Left kidney (tissue), 8 donors: ENCODE measurements at places on chromosomes 2 and 18. TPM values are rescaled to one million over a fixed set of nuclear protein-coding genes. Genes with fewer than 3 reads are reported as not detected.

The NFU1 gene
- polyA plus RNA-seq, result 62.7 TPM

GRCh38 chr18:63366213-63367052 is 573 bp downstream of the KDSR start:
- DNase-seq, result peak; percentile 13

The FRZB gene
- 10.9 TPM for polyA plus RNA-seq

GRCh38 chr2:58633613-58634365 is 392.7 kb upstream of the FANCL start:
- no peak for DNase-seq

DNA sequence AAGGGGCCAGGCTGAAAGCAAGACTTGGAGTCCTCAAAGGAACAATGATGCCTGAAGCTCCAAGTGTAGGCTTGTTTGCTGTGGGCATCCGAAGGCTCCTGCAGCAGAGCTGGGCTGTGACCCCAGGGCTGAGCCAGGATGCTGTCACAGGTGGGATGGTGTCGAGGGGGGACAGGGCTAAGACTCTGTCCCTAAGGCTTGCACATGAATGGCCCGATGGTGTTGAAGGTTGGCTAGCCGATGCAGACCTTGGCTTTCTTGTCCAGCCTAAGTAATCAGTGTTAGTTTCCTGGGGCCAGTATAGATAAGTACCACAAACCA is 251.0 kb downstream of the NDUFA10 start:
- DNase-seq, result no peak

- DNase-seq, result no peak
Observed at GRCh38 chr2:182915369-182916326, 49.2 kb upstream of the FRZB start.

GRCh38 chr2:137321566-137321965 is 556.2 kb downstream of the THSD7B start:
- no peak for DNase-seq

GRCh38 chr2:75162897-75163296 is 36.4 kb downstream of the TACR1 start:
- DNase-seq, result no peak

DNA sequence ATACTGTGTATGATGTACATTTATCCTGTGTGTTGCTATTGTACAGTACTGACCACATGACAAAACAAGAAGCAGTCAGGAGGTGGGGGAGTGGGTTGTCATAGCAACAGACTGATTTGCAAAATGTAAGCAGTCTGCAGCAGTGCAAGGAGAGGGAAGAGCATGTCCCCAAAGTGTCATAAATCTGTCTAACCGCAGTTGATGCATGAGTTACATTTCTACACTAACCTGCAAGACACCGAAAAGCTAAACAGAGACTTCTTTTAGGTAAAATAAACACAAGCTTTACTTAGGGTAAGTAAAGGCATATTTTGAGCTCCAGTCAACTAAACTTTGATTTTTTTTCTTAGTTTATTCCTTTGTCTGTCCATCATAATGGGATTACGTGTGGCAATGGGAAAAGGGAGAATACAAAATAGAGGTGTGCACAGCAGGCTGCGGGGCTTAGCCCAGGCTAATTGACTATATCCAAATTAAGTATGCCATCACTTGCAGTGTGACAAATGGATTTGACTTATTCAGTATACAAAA is 134.5 kb downstream of the MEIS1 start:
- peak; percentile 91 for DNase-seq

DNA sequence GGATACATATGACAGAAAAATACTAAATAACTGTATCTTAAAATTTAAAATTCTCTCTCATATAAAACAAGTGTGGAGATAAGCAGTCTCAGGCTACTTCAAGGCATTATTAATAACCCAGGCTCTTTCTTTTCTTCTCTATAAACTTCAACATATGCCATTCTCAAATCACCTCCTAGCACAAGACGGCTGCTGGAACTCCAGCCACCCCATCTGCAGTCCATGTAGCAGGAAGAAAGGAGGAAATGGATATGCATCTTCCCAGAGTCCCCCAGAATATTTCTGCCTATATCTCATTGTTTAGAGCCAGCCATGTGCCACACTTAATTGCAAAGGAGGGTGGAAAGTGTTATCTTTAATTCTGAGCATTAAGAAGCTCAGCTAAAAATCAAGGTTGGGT is 35.3 kb upstream of the NEB start:
- no peak for DNase-seq

DNA sequence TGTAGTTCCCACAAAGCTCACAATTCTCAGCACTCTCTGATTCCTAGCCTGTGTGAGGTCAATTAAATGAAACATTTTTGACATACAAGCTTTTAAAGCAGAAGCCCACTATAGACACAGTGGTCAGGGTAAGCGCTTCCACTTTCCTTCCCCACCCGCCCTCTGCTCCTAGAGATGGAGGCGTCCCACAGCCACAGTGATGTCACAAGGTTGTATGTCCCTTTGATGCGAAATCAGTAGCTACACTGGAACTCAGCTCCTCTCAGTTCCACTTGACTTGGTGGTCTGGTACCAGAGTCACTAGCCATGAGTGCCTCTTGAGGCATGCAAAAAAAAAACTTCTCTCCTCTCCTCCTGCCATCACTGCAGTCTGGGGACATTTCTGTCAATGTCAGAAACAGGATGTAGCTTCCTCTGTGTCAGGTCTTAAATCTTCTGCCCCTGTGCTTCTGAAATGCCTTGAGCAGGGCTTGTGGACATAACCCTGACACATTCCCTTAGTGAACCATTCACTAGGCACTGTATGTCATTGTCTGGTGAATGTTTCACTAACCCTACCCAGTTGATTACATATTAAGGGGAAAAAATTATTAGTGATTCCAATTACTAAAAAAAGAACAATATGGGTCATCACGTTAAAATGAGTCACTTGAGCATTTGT is 7.8 kb downstream of the SULT1C4 start:
- DNase-seq, result peak; percentile 24

GRCh38 chr2:24343225-24343882 is 17.0 kb downstream of the ITSN2 start:
- DNase-seq, result no peak

GRCh38 chr2:106542746-106543359 is 55.7 kb downstream of the CD8B2 start:
- peak; percentile 72 for DNase-seq

DNA sequence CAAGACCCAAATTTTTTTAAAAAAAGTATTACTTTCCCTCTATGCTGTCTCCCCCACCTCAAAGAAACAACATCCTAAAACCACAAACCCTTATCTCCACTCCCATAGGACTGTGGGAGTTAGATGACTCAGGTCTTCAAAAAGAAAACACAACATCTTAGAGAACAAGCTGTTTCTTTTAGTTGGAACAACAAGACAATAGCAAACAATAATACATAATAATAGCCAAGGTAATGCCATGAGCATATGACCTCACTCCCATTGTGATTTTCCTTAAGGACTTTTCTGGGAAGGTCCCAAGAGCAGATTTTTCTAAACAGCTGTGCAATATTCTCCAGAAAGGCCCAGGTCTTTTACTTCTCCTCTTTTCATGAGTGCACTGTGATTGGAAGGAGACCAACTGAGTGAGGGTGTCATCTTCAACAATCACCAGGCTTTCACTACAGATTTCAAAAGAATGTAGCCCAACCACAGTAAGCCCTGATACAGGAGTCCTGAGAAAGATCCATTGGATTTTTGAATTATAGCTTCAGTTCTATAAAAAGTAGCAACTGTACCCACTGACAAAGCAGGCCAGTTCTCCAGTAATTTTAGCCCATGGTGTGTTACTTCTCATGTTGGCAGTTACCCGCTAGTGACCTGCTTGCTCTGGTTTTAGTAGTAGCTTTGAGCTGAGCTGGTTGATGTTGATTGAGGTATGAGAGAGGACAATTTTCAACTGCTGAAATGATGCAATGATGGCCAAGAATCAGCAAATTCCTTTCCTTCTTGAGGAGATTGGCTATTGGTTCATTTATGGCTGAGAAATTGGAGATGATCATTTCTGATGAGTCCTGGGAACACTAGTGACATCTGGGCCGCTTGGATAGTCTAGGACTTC is 144.5 kb upstream of the TCF4 start:
- no peak for DNase-seq

GRCh38 chr18:23523429-23524212 is 20.3 kb downstream of the RMC1 start:
- DNase-seq, result no peak

GRCh38 chr2:45909677-45910191 is 258.3 kb downstream of the PRKCE start:
- no peak for DNase-seq

The CROCC2 gene
- 0.10 TPM for polyA plus RNA-seq

The MRPS5 gene
- 85.6 TPM for polyA plus RNA-seq

- DNase-seq, result no peak
Observed at GRCh38 chr2:129192841-129193253, 786.6 kb upstream of the RAB6C start.

DNA sequence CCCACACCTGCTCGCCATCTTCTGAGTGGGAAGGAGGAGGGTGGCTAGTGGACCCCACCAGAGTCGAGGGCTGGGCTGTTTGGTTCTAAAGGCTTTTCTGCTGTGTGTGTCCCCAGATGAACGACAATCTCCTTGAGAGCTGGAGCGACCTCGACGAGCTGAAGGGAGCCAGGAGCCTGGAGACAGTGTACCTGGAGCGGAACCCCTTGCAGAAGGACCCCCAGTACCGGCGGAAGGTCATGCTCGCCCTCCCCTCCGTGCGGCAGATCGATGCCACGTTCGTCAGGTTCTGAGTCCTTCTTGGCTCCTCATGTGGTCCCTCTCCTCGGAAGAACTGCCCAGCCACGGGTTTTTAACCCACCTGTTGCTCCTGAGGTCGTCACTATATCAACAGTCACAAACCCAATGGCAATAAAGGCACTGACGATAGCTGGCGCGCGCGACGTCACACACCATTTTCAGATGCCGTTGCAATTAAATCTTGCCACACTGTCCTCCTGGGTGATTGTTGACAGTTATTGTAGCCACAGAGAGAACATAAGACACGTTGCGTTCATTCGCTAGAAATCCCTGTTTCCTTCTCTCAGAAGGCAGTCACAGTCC is 5.8 kb upstream of the ANO7 start:
- no peak for DNase-seq

DNA sequence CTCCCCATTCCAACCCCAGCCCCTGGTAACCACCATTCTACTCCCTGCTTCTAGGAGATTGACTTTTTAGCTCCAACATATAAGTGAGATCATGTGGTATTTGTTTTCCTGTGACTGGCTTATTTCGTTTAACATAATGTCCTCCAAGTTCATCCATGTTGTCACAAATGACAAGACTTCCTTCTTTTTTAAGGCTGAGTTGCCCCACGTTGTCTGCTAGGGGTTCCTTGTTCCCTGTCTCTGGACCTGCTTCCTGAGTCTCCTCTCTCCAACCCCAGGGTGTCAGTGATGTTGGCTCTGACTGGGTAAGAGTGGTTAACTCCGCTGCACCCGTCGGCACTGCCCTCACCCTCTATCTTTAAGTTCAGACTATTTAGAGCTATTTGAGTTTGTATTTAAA is 175.2 kb downstream of the SH3RF3 start:
- no peak for DNase-seq

GRCh38 chr2:23401427-23402204 is 16.6 kb downstream of the KLHL29 start:
- no peak for DNase-seq
